ENCODE measurements at places on chromosomes 16 and 17.

DNA sequence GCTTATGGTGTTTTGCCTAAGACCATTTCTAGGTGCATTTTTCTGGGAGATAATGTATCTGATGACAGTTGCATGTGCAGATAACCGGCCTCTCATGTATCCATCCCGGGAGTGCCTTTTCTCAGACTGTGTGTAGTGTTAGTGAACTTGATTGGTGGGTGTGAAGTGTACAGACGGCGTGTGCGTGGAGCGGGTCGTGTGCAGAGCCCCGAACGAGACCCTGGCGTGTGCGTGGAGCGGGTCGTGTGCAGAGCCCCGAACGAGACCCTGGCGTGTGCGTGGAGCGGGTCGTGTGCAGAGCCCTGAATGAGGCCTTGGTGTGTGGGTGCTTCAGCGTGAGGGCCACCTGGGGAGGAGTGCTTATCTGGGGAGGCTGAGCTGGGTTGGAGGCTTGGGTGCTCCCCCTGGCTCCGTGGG, 28.9 kb upstream of the ZNF750 start:
- no peak for DNase-seq

DNA sequence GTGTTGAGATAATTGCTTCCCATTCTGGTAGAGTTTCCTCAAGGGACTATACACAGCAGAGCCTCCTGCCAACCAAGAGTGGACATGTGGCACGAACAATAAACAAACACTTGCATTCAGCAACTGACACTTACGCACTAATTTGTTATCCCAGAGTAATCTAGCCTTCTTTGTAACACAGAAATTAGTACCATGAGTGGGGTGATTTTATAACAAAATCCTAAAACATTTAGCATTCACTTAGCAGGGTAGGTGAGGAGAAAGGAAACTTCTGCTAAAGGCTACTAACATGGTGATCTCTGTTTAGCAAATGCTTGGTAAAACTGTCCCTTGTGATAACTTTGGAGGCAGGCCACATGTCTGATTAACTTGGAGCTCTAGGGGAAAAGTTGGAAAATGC, 325.2 kb downstream of the HS3ST4 start:
- no peak for DNase-seq

DNA sequence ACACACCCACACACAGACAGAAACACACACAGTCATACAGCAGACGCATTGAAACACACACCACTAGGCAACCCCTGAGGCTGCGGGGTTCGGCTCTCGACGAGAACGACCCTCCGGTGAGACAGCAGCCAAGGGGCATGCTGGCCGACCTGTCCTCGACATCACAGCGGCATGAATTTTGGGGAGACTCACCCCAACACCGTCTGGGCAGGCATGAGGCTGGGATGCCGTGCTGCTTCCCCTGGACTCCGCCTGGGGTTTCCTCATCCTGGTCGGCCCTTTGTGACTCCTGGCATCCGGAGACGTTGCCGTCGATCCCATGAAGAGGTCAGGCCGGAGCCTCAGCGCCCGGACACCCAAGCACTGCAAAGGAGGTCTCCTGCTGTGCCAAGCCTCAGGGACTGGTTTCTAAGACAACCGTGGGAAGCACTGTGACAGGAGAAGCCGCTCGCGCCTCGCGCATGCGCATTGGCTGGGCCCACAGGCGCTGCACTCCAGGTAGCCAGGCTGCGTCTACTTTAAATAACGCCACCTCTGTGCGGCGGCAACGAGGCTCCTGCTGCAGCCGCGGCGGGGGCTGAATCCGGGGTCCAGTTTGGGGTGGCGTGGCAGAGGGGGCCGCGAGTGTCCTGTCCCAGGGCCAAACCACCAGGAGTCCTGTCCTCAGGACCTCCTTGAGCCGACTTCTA, 13.8 kb upstream of the KCNJ18 start:
- no peak for DNase-seq

DNA sequence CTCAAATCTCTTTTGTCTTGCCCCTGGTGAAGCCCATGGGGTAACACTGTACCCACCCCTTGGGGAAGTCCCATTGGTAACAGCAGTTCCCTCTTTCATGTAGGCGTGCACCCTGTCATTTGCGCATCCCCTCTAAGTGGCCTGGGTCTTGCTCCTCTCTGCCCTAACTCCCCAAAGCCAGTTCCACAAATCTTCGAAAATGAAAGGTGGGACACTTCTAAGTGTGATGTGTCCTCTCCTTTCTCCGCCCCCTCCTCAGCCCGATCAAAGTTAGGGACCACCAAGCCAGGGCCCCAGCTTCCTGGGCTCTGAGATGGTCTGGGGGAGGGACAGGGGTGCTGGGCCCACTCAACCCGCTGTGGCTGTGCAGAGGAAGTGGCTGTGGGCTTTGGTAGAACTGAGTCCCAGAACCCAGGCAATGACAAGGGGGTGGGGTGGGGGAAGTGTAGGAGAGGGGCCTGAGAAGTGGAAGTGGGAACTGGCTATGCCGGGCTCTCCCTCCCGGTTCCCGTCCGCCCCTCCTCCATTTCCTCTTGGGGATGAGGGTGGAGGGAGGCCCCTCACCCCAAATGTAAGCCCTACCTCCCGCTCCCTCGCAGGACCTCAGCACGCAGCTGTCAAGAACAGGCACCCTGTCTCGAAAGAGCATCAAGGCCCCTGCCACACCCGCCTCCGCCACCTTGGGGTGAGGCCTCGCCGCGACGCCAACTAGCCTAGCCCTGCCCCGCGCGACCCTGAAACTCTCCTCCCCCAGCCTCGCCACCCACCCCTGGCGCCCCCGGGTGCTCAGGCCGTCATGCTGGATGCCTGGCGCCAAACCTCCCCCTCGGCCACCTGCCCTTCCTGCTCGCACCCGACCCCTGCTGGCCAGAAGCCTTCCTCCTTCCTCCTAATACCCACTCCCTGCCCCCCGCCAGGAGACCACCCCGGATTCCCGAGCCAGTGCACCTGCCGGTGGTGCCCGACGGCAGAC, 8.7 kb downstream of the ABI3 start:
- DNase-seq, result no peak

- no peak for DNase-seq
Observed at GRCh38 chr17:13765701-13766100, 164.0 kb upstream of the HS3ST3A1 start.

GRCh38 chr17:60077672-60078519, 825 bp downstream of the HEATR6 start:
- DNase-seq, result no peak

- DNase-seq, result no peak
Observed at GRCh38 chr17:42779304-42779935, 990 bp upstream of the WNK4 start.

DNA sequence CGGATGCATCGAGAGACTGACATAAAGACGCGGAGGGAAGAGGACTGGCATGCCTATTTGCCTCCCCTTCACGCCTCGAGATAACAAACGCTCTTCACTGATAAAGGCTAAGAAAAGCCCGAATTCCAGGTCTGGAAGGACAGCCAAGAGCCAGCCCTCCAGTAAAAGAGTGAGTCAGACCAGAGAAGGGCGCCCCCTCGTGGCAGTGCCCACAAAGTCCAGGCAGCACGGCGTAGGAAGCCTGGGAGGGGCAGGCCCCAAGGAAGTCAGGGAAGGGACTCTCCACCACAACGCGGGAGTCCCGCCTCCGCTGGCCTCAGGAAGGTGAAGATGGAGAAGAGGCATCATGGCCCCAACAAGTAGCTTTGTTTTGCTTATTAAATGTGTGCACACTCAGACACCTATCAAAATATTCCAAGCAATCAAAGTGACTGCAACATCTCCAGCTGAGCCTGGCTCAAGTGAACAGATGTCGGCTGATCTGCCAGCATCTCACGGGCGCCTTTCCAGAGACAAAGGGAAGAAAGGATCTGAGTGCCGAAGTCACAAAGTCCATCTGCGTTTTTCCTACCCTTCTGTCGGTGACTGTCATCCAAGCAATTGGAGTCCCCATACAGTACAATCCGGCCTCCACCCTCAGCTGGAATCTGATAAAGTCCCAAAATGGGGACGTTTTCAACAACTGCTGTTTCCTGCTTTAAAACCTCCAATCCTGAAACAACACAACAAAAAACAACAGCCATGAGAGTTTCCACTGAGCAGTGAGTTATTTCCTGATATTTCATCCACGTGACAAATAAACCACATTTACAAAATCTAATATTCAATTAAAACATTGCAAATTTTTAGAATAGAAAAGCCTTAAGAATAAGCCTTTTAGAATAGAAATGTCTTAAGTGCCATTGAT, 20.4 kb upstream of the SLC38A8 start:
- peak; percentile 76 for DNase-seq

- no peak for DNase-seq
Observed at GRCh38 chr17:36768394-36768793, 167.0 kb downstream of the MRM1 start.

DNA sequence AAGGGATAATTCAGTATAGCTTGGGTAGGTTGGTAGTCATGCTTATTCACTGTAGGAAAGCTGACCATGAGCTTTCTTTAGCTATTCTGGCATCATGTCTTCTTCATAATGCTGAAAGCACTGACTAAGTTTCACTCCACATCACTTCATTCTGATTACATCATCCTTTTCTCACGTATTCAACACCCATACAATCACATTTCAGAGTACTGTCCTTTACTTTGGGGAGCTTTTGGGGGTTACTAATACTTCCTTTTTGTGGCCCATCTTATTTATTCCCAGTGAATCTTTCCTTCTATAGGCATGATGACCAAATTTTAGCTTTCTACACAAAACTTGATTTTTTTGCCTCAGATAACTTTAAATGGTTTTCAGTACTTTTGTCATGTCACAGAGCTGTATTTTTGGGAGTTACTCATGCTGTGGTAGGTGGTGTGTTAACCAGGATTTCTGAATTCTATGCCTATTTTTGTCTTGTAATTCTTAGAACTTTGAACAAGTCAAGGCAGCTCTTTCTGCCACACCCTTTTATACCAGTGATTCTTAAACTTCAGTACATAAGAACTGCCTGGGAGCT, 23.5 kb downstream of the TADA2A start:
- no peak for DNase-seq

- no peak for DNase-seq
Observed at GRCh38 chr16:1471569-1472194, 3.1 kb downstream of the CLCN7 start.

- DNase-seq, result no peak
Observed at GRCh38 chr16:64416216-64417005, 705.5 kb downstream of the CDH11 start.

GRCh38 chr16:79318143-79318899, 282.2 kb downstream of the MAF start:
- DNase-seq, result no peak

GRCh38 chr16:962901-963814, 7.6 kb downstream of the LMF1 start:
- no peak for DNase-seq

DNA sequence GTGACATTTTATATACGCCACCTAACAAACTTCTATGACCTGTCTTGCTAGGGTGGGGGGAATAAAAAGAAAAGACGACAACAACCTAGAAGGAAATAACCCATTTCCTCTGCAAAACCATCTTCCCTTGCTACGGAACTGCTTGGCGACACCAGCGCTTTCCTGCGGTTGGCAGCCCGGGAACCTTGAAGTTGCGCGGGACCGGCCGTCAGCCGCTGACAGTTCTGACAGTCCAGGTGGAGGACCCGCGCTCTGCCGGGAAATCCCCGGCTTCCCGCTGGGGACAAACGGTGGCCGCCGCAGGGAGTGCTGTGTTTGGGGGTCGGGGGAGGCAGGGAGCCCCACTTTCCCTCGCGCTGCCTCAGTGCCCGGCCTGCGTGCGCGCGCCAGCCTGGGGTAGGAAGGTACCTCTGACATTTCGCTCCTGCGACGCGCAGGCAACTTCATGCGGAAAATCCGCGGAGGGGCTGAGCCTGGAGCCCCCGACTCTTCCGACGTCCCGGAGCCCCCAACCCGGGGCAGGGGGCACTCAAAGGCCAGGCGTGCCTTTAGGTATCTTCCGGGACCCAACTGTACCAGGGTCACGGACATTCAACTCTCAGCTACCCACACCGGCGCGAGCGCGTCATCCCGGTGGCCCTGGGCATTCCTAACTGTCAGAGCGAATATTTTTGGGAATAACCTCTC, 516 bp downstream of the SLC16A6 start:
- peak; percentile 65 for DNase-seq

DNA sequence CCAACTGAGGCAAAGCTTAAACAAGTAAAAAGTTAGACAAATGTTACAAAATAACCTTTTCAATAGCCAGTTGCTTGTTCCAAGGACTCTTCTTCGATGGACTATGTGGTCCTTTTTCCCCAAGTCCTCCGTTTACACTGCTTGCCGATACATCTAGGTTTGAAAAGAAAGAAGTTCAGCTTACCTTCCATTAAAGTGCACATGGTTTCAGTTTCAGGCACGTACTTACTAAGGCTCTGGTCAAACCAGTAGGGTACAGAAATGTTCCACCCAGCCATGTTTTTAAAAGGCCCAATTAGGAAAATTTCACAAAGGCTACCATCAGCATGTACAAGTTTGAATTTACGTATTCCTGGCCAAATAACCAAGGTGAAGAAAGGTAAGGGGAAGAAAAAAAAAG, 2.1 kb downstream of the SRSF2 start:
- no peak for DNase-seq

GRCh38 chr17:11140501-11140900, 100.5 kb upstream of the SHISA6 start:
- no peak for DNase-seq

GRCh38 chr17:72900654-72900971, 191.9 kb downstream of the SLC39A11 start:
- DNase-seq, result no peak

DNA sequence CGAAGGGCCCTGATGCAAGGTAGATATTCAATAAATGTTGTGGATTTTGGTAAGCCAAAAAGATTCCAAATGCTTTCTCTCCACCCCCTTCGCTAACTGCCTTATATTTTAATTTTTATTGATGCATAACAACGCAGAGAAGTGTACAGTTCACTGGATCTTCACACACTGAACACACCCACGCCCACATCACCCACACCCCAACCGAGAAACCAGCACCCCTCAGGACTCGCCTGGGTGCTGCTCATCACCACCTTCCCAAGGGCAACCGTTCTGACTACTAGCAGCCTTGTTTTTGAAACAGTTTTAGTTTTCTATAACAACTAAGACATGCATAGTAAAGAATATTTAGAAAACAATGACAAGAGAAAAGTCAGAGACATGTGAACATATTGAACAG, 9.1 kb upstream of the PLCG2 start:
- no peak for DNase-seq

DNA sequence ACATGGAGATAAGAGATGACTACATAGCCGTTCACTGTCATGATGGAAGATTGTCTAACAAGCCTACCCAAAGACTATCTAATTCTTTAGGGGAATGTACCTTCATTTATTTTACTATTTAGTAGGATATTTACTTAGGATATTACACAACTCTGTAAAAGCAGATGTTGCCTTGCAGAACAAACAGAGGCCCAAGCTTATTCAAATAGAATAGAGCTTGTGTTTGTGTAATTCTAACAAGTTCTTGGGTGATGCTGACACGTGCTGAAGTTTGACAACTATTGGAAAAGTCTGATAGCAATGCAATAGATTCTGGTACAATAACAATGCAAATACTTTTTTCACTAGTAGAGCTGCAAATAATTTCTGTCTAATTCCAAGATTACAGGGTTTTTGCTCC, 447.6 kb downstream of the TOX3 start:
- DNase-seq, result no peak
